ENCODE measurements at places on chromosomes 13 and 19.
A peak's percentile ranks its signal among the peaks of the same experiment; 100 is the strongest.

GRCh38 chr19:35306473-35307246 lies 14.7 kb downstream of the MAG start:
- peak; percentile 14 for DNase-seq

- no peak for DNase-seq
These were observed 612.0 kb downstream of the DCT start for GRCh38 chr13:93867481-93867880.

DNA sequence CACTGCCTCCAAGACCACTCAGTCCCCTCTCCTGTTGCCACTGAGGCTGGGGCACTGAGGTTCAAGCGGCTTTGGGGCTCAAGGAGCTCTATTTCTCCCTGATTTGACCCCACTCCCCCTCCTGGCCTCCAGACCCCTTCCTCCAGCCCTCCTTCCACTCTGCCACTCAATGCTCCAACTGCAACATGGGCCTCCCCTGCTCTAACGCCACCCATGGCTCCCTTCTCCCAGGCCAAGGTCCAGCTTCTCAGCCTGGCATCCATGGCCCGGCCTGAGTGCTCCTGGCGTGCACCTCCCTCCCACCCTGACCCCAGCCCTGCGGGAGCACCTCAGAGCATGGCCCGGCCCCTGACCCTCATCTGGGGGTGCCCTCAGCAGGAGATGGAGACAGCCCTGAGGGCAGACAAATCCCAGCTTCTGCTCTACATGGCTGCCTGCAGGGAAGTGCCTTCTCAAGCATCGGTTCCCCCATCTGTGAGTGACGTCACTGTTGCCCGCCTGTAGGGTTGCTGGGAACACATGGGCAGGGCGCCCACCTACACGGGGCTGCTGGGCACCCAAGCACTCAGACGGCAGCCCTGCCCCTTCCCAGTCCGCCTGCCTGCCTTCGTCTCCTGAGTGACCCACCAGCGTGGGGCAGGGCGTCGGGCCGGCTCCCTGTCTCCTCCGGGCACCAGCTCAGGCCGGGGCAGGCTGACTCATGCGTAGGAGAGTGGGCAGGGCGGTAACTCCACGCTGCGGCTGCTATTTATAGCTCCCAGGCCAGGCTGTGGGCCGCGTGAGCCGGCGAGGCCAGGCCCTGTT lies 1.6 kb upstream of the DIRAS1 start:
- peak; percentile 5 for DNase-seq

- peak; percentile 69 for DNase-seq
These were observed 58.9 kb upstream of the TM9SF2 start for GRCh38 chr13:99442273-99442895.

- DNase-seq, result no peak
These were observed 83.6 kb upstream of the KLF12 start for GRCh38 chr13:74217811-74218210.

DNA sequence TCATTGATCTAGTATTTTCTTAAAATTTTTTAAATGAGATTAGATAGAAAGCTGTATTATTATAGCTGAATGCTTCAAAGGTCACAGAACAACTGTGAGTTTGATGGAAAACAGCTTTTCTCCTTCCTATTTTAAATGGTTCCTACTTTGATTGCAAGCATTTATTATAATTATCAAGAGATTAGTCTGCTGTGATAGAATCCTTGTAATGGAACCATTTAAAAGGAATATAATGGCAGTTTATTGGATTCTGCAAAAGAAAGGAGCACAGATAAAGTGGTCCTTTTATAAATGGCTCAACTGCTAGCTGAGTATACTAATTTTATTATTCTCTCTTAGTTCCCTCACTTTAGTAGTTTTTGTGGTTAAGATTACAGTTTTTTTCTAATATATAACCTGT lies 87.0 kb downstream of the MAB21L1 start:
- DNase-seq, result no peak

DNA sequence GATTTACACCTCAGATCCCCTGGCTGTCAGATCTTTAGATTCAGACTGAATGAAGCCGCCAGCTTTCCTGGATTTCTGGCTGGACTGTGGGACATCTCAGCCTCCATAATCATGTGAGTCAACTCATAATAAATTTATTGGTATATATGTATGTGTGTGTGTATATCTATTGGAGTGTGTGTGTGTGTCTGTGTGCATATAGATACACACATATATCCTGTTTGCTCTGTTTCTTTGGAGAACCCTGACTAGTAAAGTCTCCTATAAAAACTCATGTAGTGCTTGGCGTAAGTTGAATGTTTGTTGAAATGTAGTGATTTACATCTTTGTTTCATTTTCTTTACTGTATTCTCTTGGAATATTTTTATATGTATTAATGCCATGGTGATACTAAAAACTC lies 499.5 kb upstream of the KLF12 start:
- no peak for DNase-seq

GRCh38 chr13:40329781-40330485 lies 336.5 kb downstream of the FOXO1 start:
- DNase-seq, result peak; percentile 68

DNA sequence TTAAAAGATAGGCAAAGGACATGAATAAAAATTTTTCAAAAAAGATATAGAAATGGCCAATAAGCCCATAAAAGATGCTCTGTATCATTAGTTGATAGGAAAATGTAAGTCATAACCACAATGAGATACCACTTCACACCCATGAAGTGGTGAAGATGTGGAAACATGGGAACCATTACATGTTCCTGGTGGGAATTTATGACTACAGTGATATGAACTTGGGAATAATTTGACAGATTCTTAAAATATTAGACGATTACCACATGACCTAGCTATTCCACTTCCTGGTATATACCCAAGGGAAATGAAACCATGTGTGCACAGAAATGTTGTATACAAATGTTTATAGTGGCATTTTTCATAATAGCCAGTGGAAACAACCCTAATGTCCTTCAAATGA lies 232.2 kb downstream of the GGACT start:
- no peak for DNase-seq
